Activated T-helper 1 cell treated with anti-CD3 and anti-CD28 coated beads, Interleukin-12 subunit alpha, Interleukin-12 subunit beta, Interleukin-2, Interleukin-4 antibody, amounts not matched to agents 30 ng/mL and 10 ng/mL and 1 ng/mL, durations not matched to agents 14 hours and 24 hours and 36 hours (primary cell): ENCODE measurements at places on chromosomes 2 and 18.

GRCh38 chr2:121044412-121044811, 240.6 kb downstream of the TFCP2L1 start:
- DNase-seq: no peak

DNA sequence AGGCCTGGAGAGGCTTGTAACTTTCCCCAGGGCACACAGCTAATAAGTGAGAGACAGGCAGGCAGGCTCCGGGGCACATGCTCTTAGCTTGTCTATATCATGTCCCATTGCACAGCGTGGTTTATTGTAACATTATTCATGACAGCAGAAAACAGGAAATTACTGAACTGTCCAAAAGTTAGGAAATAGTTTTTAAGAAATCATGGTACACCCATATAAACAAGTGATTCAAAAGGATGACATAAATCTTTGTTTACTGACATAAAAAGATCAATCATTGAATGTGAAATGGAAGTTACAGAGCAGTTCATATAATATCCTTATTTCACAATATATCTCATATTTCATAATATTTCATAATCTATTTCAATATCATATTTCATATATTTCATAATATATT, 34.3 kb upstream of the TXNDC2 start:
- DNase-seq: no peak

- no peak for DNase-seq
Measured at GRCh38 chr2:19764998-19765397, 136.8 kb downstream of the TTC32 start.

- no peak for DNase-seq
Measured at GRCh38 chr18:76412010-76412817, 82.8 kb downstream of the ZNF516 start.

DNA sequence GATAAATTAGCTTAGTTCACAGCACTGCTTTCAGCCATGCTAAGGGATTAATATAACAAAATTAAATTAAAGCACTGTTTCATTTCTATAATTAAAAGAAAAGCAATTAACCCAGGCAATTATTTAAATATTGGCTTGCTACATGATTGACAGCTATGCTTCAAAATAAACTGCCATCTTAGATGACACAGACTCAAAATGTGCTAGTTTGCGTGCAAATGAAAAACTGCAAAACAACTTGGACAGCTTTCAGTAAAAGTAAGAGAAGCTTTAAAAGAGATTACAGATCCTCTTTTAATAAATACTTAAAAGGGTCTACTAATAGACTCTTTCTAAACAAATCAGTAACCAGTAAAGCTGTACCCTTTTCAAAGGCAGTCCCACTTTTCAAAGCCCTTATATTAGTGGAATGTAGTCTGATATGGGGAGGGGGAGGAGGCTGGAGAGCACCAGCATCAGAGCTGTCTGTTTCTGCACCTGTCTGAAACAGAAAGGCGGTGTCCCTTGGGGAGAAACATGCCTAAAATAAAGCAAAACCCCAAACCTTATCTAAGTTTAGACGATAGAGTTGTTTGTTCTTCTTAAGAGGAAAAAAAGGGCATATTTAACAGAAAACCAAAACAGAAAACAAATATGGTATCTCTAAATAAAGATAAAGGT, 20.8 kb downstream of the EIF2AK3 start:
- no peak for DNase-seq

- DNase-seq: no peak
Measured at GRCh38 chr2:149399934-149400615, 69.7 kb downstream of the LYPD6 start.

DNA sequence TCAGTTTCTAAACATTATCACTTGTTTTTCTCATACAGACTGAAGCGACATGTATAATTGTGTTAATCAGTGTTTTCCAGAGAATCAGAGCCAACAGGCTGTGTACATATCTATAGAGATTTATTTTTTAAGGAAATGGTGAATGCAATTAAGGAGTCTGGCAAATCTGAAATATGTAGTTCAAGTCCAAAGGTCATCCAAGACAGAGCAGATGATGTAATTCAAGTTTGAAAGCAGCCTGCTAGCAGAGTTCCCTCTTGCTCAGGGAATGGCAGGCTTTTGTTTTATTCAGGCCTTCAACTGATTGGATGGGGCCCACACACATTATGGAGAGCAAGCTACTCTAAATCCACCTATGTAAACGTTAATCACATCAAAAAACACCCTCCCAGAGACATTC, 282.6 kb downstream of the CBLN2 start:
- no peak for DNase-seq

- DNase-seq: no peak
Measured at GRCh38 chr2:216350214-216350791, 22.0 kb downstream of the MARCHF4 start.

DNA sequence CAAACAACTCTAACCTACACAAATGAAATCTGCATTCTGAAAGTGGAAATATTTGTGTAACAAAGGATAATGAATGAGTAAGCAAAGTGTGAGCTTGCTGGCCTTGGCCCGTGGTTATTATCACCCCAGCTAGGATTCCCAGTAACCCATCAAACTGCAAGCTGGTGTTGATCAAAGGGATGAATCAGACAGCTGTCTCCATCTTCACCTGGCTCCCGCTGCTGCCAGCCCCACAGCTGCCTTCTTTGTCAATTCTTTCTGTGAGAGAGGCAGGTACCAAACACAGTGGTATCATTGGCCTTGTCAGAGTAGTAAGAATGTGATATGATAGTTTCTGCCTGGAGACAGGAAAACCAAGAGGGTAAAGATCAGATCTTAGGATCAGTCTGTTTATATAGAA, 25.2 kb upstream of the RGPD4 start:
- no peak for DNase-seq

DNA sequence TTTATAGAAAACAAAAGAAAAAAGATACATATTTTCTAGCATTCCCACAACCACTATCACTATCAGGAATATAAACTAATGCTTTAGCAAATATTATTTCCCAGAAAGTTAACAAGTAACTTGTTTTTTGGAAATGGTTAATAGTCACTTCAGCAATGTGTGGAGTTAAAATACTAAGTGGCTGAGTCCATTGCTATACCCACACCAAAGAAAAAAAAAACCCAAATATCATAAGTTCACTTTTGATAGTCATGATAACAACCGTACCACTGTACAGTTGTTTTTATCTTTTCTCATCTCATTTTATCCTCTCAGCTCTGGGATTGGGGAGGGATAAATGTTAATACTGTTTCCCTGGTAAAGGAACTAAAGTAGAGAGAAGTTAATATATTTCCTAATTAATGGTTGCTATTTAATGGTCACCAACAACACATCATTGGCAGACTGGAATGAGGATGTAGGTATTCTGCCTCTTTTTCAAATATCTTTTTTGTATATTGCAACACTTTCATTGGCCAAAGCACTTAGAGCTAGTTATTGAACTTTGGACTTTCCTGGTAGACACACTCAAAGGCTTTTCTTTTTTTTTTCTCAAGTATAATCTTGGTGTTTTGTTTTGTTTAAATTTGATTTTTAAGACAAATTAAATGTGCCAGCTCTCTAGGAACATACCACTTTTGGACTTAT, 18.4 kb upstream of the KANSL1L start:
- DNase-seq: no peak

DNA sequence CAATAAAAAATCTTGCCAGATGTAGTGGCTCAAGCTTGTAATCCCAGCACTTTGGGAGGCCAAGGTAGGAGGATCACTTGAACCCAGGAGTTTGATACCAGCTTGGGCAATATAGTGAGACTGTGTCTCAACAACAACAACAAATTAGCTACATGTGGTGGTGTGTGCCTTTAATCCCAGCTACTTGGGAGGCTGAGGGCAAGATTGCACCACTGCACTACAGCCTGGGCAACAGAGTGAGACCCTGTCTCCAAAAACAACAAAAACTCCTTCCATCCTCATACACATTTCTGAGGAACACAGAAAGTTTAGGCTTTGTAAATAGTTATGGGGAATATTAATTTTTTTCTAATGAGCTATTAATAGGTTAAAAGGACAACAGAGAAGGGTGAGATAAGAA, 17.0 kb downstream of the PDE6D start:
- DNase-seq: no peak

GRCh38 chr2:61512768-61513398, 25.3 kb downstream of the XPO1 start:
- no peak for DNase-seq

GRCh38 chr2:33384599-33384961, 91.9 kb upstream of the RASGRP3 start:
- DNase-seq: no peak

GRCh38 chr2:181264001-181264400, 193.2 kb upstream of the ITGA4 start:
- no peak for DNase-seq

- no peak for DNase-seq
Measured at GRCh38 chr2:100745604-100746003, 74.3 kb upstream of the NPAS2 start.
